ENCODE measurements at places on chromosomes 1 and 21.

- no peak for DNase-seq
Observed at GRCh38 chr1:60280256-60280655, 206.7 kb upstream of the C1orf87 start.

GRCh38 chr21:35578831-35579471 lies 481.4 kb downstream of the SETD4 start:
- DNase-seq, result no peak

- peak; percentile 94 for DNase-seq
Observed at GRCh38 chr1:30879940-30880677, 28.4 kb downstream of the SDC3 start.

GRCh38 chr1:226779561-226779960 lies 40.5 kb upstream of the ITPKB start:
- DNase-seq, result no peak

GRCh38 chr1:95865769-95866168 lies 631.8 kb downstream of the RWDD3 start:
- no peak for DNase-seq
